Naive thymus-derived CD8-positive, alpha-beta T cell (primary cell): ENCODE measurements at places on chromosomes 13 and 19.

GRCh38 chr19:1760020-1760419 lies 6.7 kb downstream of the ONECUT3 start:
- DNase-seq = no peak

DNA sequence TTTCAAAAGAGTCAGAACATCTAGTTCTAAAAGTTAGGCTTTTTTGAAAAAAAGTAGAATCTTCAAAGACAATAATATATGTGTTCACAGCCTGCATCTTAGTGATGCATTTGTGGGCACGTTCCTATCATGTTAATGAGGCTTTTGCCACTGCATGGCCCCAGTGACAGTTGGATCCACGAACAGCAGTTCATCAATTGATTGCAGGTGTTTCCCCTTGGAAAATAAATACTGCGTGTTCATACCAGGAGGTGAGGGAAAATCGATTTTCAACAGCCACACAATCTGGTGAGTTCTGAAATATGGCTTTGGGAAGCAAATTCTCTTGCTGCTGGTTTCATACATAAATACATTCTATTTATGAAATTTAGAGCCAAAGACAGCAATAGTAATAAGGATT lies 343.8 kb upstream of the SLC10A2 start:
- no peak for DNase-seq

- no peak for DNase-seq
Measured at GRCh38 chr19:2089727-2090053, 6.4 kb downstream of the MOB3A start.

DNA sequence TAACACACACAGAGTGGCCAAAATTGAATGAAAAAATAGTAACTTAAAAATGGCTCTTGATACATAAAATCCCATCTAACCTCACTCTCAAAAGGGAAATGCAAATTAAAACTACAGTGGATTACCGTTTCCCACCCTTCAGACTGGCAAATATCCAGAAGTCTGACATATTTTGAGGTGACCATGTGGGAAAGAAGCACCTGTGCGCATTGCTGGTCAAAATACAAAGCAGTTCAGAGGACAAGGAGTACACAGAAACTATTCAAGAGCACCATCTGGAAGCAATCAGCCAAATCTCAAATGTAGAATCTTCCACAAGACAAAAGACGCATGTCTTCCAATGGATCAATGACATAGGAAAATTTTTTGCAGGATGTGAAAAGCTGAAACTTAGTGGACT lies 23.2 kb downstream of the NALCN start:
- no peak for DNase-seq

DNA sequence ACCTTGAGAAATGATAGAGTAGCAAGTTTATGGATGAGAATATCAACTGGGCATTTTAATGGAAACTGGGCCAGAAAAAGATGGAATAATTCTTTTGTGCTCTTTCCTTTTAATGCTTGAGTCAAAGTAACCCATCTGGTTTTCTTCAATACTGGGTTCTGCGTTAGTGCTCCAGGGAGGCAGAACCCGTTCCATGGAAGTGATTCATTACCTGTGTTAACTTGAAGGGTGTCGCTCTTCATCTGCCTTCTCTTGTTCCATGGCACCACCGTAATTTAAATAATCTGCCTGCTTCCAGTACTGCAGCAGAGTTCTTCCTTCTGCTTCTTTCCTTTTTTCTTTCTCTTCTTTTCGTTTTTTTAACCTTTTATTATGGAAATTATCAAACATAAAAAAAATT lies 14.7 kb upstream of the USP12 start:
- DNase-seq = no peak

DNA sequence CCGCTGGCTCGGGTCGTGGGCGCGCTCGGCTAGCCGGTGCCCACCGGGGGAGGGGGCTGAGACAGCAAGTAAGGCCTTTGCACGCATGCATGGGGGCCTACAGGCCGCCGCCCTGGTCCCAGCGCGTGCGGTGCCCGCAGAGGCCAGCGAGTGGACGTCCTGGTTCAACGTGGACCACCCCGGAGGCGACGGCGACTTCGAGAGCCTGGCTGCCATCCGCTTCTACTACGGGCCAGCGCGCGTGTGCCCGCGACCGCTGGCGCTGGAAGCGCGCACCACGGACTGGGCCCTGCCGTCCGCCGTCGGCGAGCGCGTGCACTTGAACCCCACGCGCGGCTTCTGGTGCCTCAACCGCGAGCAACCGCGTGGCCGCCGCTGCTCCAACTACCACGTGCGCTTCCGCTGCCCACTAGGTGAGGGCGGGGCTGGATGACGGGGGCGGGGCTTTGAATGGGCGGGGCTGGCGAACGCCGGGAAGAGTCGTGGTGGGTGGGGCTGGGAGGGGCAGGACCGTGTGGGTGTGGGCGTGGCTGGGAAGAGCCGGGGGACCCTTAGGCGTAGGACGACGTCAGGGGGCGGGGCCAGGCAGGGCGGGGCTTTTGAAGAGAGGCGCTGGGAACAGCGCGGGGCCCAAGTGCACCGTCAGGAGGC lies 2.1 kb downstream of the CILP2 start:
- DNase-seq = peak; percentile 50

- DNase-seq = no peak
Measured at GRCh38 chr13:43876366-43876765, 3.2 kb downstream of the CCDC122 start.

DNA sequence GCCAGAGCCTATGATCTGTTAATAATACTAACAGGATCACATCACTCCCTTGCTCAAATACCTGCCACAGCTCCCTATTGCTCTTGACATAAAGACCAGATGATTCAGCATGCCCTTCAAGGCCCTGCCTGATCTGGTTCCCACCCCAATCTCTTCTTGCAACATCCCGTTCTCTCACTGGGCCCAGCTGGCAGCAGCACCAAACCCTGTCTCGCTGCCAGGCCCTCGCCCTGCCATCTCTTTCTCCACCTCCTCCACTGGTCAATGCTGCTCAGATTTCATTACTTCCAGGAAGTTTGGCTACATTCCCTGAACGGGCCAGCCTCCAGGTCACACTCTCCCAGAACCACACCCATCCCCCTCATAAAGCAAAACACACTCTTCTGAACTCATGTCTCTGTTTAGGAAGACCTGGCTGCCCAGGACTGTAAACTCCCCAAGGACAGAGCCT lies 8.6 kb upstream of the BCAT2 start:
- no peak for DNase-seq

GRCh38 chr13:52127783-52128702 lies 830 bp downstream of the NEK5 start:
- DNase-seq = peak; percentile 71

- DNase-seq = no peak
Measured at GRCh38 chr13:76872675-76873074, 13.5 kb downstream of the KCTD12 start.

DNA sequence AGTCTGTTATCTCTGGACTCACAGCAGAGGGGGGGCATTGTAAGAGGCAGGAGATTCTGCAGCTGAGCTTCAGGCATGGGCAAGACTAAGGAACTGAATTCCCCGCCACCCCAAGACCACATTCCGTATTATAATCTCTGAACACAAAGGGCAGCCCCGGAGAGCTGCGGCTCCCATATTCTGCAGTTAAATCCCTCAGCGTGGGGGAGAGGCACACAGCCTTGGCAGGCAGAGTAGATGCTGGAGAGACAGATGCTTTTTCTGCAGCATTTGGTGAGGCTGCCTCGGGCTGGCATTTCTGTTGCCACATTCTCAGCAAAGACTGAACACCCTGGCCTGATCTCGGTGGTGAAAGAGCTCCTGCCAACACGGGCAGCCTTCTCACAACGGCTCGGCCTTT lies 12.9 kb downstream of the CHAF1A start:
- DNase-seq = no peak

DNA sequence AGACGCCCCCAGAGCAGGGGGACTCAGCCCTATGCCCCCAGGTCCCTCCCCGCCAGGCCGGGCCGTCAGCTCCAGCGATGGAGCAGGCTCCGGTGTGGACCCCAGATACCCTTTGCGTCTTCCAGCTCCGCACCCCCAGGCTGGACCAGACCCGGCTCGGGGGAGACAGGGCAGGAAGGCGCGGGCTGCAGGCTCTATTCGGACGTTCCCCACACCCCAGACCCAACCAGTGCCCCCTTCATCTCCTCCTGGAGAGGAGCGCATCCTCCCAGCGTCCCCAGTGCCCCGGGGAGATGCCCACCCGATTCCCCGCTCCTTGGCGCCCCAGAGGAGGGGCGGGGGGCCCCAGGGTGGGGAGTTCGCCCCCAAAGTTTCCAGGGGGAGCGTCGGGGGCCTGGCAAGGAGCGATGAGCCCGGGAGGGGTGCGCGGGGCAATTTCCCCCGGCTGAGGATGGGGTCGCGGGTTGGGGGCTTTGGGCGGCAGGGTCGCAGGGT lies 389 bp downstream of the LINGO3 start:
- DNase-seq = no peak

DNA sequence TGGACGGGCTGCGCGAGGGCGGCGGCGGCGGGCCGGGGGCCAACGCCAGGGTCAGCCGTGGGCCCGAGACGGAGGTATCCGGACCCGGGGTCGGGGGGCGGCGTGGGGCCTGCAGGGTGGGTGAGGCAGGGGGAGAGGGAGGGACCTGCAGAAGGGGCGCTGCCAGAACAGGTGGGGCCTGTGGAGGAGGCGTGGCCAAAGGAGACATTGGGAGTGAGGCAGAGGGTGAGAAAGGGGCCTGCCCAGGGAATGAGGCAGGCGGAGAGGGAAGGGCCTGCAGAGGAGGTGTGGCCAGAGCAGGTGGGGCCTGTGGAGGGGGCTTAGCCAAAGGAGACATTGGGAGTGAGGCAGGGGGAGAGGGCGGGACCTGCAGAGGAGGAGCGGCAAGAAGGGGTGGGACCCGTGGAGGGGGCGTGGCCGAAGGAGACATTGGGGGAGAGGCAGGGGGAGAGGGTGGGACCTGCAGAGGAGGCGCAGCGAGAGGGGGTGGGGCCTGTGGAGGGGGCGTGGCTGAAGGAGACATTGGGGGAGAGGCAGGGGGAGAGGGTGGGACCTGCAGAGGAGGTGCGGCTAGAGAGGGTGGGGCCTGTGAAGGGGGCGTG lies 4.2 kb downstream of the PRR36 start:
- DNase-seq = peak; percentile 75

DNA sequence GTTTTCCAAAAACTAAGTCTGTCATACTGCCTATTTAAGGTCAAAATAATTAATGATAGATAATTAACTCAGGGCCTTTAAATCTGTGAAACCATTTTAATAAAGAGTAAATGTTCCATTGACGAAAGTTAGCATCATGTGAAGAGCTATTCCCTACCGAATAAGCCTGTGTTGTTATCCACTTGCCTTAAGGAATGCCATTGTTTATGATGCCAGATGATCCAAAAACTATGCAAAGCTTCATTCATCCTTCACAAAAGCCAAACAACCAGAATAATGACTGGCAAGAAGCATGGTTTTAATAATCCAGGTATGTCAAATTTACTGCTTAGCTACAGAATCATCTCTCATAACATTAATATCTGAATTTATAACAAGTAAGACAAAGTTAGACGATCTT lies 6.5 kb upstream of the GPC6 start:
- DNase-seq = no peak

- DNase-seq = no peak
Measured at GRCh38 chr13:64276232-64276631, 2860.6 kb upstream of the PCDH20 start.

- DNase-seq = no peak
Measured at GRCh38 chr13:31154939-31155338, 6.8 kb downstream of the HSPH1 start.

DNA sequence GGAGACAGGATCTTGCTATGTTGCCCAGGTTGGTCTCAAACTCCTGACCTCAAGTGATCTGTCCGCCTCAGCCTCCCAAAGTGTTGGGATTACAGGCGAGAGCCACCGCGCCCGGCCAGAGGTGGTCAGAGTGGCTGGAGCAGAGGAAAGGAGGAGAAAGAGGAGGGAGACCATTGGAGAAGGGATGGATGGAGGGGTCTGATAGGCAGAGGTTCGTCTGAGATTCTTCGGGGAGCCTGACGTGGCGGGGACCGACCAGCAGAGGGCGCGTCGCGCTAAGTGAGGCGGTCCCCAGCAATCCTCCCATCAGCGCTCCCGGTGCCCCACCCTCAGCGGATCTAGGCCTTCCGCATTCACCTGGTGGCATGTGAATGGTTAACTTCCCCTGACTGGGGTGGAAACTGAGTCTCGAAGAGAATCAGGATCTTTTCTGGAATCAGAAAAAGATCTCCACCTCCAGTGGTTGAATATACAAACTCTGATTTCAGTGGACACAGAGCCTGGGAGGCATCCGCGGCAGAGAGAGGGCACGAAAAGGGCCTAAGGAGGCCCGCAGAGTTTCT lies 8.8 kb downstream of the GTPBP3 start:
- DNase-seq = peak; percentile 81

DNA sequence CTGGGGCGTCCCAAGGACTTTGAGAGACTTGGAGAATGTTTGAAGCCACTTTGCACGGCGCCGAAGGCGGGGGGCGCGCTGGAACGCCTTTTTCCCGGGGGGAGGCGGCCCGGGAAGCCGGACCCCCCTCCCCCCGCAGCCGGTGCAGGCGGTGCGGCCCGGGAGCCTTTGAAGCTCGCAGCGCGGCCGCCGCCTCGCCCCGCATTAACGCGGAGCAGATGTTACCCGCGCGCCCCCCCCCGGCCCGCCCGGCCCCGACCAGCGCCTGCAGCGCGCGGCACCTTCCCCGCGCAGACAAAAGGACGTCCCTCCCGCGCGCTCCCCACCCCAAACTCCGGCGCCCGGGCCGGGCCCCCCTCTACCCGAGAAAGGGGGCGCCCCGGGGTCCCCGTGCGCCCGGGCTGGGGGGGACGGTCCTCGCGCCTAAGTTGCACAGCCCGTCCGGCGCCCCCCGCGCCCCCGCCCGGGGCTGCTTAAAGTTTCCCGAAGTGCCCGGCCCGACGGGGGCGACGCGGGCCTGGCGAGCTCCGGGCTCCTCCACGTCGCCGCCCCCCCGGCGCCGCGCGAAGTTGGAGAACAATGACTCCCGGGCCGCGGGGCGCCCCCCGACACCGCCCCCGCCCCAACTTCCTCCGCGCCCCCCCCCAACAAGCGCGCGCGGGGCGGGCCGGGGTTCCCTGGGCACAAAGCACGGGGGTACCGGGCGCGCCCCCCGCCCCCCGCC lies 685 bp downstream of the TCF3 start:
- DNase-seq = peak; percentile 36

- no peak for DNase-seq
Measured at GRCh38 chr13:38636073-38636472, 50.8 kb upstream of the FREM2 start.

- DNase-seq = peak; percentile 63
Measured at GRCh38 chr19:1690699-1691307, 38.4 kb upstream of the TCF3 start.

DNA sequence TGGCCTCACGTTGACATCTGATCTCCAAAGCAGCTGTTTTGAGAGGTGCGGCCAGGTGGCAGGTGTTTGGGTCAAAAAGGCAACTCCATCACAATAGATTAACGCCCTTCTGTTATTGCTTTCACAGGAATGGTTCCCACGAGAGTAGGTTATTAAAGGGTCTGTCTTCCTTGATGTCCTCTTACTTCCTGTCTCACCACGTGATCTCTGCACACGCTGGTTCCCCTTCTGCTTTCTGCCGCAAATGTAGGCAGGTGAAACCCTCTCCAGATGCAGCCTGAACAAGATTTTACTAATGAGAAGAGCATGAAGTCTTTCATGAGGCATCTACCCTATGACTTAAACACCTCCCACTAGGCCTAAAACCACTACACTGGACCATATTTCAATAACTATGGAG lies 22.8 kb upstream of the ZNF564 start:
- DNase-seq = peak; percentile 37

- no peak for DNase-seq
Measured at GRCh38 chr19:6287269-6287885, 7.6 kb upstream of the MLLT1 start.

GRCh38 chr13:72850959-72851677 lies 69.2 kb downstream of the PIBF1 start:
- DNase-seq = no peak

GRCh38 chr13:22549126-22549525 lies 631.7 kb upstream of the SGCG start:
- DNase-seq = no peak
